ENCODE measurements at places on chromosomes 5 and 9. TPM values are rescaled to one million over a fixed set of nuclear protein-coding genes. Genes with fewer than 3 reads are reported as not detected.
A peak's percentile ranks its signal among the peaks of the same experiment; 100 is the strongest.

The AMACR gene
- 23.6 TPM for total RNA-seq

The GPR151 gene
- total RNA-seq: not detected

The SNX30 gene
- total RNA-seq: 5.7 TPM

The SLC34A3 gene
- 0.10 TPM for total RNA-seq

The RASEF gene
- total RNA-seq: 2.5 TPM

The HCN1 gene
- total RNA-seq: not detected

The HTR4 gene
- not detected for total RNA-seq

The GRPEL2 gene
- total RNA-seq: 14.1 TPM

The CCDC180 gene
- total RNA-seq: 0.59 TPM

The ANKRD18B gene
- total RNA-seq: 0.42 TPM

The RAD17 gene
- 8.5 TPM for total RNA-seq

The PIP5KL1 gene
- total RNA-seq: 1.6 TPM

The IL4 gene
- total RNA-seq: not detected

GRCh38 chr9:87282538-87282937, 215.1 kb upstream of the DAPK1 start:
- DNase-seq: peak; percentile 21

DNA sequence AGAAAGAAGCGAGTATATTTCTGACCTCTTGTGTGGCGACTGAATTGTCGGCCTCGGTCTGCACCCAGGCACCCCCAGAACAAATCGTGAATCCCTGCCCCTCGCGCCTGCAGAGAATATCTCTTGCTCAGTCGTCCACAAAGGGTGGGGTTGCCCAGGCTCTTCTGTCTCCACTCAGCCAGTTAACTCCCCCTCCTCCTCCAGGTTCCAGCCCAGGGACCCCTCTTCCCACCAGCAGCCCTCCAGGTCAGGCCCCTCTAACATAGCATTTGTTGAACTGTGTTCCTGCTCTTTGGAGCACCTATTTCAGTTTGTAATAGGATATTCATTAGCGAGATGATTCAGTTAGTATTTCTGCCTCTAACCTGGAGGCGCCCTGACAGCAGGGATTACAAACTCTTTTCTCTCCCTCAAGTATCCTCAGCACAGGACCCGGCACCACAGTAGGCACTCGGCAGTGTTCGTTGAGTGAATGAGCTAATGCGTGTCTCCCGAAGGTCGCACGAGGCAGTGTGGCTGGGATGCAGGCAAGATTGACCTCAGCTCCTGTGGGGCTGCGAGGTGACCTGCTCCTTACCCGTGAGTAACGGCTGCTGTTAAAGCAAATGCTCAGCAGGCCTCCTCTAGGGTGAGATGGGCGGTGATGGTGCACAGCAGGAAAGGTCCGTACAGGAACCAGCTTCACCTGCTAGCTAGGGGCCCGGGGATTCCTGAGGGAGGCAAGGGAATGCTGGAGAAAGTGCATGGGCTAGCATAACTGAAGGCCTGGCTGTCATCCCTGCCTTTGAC, 25.8 kb downstream of the ZBTB34 start:
- DNase-seq: no peak

GRCh38 chr9:96777426-96777864, 442 bp downstream of the ZNF510 start:
- no peak for DNase-seq

DNA sequence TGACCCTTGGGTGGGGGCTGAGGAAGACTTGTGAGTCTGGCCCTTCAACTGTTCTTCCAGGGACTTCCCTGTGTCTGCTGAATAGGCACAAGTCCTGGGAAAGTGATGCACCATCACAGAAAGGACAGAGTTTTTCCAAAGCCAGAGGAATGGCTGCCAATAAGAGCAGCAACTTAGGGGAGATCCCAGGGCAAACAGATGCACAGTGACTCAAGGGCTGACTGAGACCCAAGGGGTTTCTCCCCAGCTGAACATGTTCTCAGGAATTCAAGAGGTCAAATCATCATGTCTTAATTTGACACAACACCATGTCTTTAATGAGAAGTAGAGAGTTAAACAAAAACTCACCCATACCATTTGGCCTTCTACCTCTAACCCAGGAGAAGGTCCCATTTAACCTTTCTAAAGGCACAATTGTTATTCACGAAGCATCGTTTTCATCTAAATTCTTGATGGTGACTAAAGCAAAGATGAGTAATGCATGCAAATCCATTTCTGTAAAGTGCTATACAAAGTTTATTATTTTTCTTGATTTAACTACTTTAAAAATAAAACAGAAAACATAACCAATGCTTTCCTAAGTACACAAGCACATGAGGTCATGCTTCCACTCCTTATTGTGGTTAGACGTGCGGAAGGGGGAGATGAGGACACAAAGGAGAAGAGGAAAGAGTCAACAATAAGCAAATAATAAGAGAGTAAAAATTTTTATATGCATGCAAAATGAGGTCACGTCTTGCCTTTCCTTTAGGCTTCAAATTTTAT, 324.1 kb downstream of the PLK2 start:
- DNase-seq: peak; percentile 80

DNA sequence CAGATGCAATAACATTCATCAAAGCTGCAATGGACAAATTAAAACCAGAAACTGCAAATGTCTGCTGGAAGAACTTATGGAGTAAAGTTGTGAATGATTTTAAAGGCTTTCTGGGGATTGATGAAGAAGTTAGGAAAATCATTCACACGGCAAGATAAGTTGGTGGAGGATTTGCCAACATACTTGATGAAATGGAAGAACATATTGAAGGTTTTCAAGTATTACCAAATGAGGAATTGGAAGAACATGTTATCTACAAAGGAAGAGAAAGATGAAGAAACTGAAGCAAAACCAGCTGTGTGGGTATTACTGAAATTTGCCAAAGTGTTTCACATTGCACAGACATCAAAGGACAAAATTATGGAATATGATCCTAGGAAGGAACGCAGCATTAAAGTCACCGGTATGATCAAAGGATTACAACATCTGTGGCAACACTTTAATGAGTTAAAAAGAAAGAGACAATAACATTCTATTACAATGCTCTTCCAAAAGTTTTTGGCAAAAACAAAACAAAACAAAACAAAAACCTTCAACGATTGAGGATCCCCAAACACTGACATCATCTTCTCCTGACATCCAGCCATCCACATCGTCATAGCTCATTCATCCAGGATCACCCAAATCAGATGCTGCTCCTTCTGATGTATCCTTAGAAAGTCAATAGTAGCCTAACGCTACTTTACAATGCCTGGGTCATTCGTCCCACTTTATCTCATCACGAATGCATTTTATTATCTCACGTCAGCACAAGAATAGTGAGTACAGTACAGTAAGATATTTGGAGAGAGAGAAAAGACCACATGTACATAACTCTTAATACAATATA, 61.3 kb upstream of the SMC5 start:
- no peak for DNase-seq

- no peak for DNase-seq
Observed at GRCh38 chr9:93896496-93897033, 58.6 kb downstream of the BARX1 start.

DNA sequence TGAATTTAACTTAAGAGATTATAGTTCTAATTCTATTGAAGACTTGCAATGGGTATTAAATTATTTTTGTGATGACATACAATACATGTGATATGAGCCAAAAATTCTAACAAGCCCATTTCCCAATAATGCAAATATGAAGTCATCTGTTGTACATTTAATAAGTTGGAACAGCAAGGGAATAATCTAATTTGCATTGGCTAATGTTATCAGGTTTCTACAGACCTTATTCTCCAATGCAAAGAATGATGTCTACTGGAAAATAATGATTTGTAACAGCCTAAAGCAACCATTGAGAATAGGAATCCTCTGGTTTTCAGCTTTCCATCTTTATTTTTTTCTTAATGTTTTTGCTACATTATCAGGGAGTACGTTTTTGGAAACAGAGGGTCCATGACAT, 89.1 kb upstream of the MINAR2 start:
- DNase-seq: no peak

- no peak for DNase-seq
Observed at GRCh38 chr9:125438506-125439433, 177.1 kb downstream of the GAPVD1 start.

DNA sequence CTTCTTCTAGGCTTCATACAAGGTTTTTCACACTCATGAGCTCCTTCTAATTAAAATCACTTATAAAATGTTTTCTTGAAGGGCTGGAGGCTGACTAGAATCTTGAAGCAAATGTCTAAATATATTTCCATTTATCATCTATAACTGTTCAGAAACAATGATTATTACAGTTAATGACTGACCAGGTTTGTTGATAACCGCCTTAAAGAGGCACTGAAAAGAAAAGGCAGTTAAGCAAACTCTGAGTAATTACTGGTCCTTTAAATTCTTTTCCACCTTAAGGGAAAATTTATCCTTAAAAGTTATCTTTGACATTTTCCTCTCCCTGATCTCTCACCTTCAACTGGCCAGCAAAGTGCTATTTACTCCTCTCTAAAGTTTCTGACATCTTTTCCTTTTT, 43.2 kb downstream of the RICTOR start:
- no peak for DNase-seq

GRCh38 chr9:21287280-21287679, 17.8 kb downstream of the IFNA5 start:
- no peak for DNase-seq

- no peak for DNase-seq
Observed at GRCh38 chr5:171711571-171711970, 74.0 kb upstream of the SMIM23 start.

DNA sequence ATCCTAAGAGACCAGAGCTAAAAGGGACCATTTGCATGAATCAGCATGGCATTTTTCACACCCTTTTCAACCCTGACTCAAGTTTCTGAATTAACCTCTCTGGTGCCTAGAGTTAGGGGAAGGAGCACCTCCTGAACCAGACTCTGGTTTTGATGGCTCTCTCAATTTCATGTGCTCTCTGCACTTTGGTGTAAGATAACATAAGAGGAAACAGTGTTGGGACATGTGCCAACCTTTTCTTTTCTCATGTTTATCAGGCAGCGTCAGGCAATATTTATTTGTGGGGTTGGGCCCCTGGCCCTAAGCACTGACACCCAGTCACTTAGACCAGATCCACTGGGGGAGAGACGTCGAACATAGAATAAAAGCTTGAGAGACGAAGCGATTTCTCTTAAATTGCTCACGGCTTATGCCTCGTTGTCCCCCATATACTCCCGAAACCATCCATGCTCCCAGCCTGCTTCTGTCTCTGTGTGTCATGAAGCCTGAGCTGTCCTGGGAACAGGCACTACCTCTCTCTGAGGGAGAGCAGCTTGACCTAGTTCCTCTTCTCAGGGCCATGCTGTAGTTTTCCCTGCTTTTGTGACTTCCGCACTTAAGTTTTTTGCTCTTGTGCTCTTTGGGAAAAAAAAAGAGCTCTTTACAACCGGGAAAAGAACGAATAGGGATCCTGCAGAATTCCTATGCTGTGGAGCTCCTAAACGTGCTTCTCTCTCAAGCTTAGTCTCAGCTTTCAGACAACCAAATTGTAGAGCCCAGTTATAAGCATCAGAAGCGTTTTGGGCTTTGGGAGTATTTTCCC, 195.7 kb downstream of the NR3C1 start:
- no peak for DNase-seq

DNA sequence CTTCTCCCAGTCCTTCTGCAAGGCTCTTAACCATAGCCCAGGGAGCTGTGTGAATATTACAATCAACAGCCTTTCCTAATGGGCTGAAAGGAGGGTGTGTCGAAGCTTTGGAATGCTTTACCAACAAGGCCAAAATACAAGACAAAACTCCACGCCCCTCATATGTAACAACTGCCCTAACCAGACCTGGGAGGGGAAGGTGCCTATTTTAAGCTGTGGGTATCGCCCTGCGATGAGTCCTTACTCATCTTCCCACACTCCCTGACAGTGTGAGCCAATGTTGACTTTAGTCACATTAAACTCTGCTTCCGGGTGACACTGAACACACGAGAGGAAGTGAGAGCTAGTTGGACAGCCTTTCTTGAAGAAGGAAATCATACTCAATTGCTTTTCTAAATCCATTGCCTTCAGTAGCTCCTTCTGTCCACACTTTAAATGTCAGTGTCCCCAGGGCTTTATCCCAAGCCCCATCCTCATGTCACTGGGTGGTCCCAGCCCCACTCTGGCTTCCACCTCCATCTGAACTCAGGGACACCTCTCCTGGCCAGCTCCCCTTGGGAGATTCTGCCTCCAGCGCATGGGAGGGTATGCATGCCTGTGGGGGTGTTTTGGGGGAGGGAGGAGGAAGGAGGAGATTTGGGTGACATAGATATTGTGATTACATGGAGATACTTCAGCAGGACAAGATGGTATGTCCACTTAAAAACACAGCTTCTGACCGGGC, 6.5 kb upstream of the TBC1D9B start:
- peak; percentile 54 for DNase-seq

DNA sequence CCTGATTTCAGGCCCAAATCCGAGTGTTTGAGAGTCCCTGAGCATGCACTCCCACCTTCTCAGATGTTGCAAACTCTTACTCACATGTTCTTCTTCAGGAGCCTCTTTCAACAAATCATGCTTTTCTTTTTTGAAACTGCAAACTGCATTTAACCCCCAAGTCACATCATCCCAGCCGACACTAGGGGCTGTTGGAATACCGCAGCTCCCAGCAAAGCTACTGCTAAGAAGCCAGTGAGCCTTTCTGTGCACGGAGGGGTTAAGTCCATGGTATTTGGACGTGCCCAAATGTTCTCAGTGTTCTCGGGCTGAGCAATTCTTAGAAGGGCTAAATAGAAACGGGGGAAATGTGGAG, 282.9 kb downstream of the NFIB start:
- DNase-seq: no peak

GRCh38 chr5:123007182-123007581, 29.3 kb downstream of the PPIC start:
- no peak for DNase-seq
